ENCODE measurements at places on chromosomes 11 and 22. TPM values are rescaled to one million over a fixed set of nuclear protein-coding genes. Genes with fewer than 3 reads are reported as not detected.
A peak's percentile ranks its signal among the peaks of the same experiment; 100 is the strongest.

The MAPK8IP1 gene
- polyA plus RNA-seq = 0.09 TPM

The SERGEF gene
- polyA plus RNA-seq = 52.0 TPM

The ANKK1 gene
- not detected for polyA plus RNA-seq

The CABP4 gene
- polyA plus RNA-seq = not detected

- DNase-seq = peak; percentile 14
Measured at GRCh38 chr11:34158661-34159060, 53.2 kb downstream of the NAT10 start.

DNA sequence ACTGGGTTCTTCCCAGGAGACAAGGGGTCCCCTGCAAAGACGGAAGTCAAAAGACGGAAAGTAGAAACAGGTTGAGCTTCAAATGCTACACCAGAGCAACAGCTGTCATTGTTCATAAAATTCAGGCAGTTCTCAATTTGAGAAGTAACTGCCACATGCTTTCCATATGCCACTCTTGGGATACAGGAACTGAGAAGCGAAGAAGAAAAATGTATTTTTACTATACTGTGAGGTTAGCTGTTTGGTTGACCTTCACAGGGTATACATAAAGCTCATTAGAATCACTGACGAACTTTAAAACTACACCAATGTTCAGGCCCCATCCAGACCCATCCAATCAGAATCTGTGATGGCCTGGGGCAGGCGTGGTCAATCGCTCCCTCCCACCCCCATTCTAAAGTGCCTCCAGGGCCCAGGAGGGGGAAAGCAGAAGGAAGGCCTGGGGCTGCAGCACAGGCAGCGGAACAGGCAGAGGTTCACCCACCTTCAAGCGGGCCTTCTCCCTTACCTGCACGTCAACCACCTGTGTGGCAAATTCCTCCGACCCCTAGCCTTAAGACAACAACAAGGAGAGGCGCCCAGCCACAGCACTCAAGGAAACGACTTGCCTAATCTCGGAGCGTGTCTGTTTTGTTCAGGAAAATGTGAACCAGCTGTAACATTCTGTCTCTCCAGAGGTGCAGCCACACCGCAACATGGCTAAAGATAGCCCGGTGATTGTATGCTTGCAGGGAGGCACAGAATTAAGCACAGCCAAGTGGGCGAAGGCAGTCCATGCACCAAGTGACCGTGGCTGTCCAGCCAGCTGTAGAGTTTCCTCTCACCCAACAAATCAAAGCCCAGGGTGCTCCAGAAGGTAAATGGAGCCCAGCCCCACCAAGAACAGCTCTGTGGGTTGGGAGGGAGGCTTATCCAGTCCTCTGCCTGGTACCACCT lies 82.6 kb downstream of the MICAL3 start:
- DNase-seq = no peak

DNA sequence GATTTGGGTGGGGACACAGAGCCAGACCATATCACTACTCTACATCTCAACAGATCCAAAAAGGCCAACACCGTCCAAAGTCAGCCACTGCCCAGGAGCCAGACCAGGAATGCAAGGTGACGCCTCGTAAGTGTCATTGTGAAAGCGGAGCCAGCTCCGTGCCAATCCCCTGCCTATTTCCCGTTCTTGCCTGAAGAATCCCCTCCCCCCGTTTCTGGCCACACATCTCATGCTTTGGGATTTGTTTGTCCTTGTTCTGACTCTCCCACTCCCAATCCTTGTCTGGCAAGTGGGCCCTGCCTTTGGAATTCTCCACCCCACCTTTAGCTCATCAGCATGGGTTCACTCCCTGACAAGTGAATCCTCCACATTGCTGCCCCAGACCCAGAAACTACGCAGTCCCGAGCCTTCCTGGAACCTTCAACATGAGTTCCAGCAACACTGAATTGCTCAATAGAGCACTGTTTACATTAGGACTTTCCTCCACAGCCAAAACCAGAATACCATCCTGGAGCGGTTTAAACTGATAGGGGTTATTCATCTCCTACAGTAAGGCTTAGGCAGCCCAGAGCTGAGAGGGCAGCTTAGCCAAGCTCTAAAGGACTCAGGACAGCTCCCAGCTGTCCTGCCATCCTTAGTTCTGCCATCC lies 6.0 kb upstream of the SLC35C1 start:
- DNase-seq = no peak

- no peak for DNase-seq
Measured at GRCh38 chr11:116335078-116335477, 437.7 kb downstream of the BUD13 start.
